ENCODE measurements at places on chromosomes 6 and 20. TPM values are rescaled to one million over a fixed set of nuclear protein-coding genes. Genes with fewer than 3 reads are reported as not detected.

DNA sequence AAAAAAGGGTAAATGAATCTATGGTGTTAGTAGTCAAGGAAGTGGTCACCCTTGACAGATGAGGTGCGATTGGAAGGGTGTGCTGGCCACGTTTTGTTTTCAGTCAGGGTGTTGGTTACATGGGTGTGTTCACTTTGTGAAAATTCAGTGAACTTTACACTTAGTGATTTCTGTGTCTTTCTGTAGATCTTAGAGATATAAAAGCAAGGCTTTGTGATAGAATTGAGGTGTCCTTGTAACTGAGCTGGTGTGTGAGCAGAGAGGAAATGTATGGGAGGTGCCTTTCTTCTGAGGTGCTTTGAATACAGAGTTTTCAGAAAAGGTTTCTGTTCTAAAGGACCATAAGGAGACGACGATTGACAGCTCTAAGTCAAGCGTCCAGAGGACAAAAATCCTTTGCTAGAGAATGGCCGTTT, 90.5 kb downstream of the SAMD3 start:
- no peak for DNase-seq

- no peak for DNase-seq
These were observed 132.2 kb upstream of the RREB1 start for GRCh38 chr6:6975459-6976111.

- DNase-seq: no peak
These were observed 302.3 kb downstream of the TENT5A start for GRCh38 chr6:81450180-81450579.

DNA sequence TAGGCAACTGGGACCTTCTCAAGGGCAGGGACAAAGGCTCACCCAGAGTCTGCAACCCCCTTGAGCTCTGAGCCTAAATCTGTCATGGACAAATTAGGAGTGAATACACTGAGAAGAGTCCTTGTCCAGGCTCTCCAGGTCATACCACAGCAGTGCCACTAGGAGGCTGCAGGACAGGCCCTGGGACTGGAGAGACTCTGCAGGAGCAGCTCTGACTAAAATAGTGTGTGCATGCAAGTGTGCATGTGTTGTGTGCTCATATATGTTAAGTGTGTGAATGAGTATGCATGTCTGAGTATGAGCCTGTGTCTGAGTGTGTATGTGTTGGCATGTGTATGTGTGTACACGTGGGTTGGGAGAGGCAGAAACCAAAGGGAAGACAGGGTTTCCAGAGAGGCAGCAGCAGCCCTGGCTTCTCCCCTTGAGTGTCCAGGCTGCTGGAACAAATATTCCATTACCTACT, 27.1 kb downstream of the MRPL14 start:
- DNase-seq: no peak

DNA sequence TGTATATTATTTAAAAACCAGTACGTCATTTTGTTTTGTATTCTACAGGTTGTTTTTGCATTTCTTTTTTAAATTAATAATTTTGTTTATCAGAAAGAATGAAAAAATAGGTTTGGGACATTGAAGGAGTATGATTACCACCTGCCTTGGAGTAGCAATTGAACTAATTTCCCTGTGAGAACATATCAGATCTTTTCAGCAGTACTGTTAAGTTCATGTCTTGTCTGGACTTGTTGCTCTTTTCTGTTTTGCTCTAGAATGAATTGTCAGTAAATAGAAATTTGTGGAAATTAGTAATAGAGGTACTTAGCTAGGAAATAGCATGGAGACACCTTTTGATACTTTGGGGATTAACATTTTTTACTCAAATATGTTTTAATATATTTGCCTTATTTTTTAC, 24.3 kb downstream of the HSF2 start:
- DNase-seq: no peak

DNA sequence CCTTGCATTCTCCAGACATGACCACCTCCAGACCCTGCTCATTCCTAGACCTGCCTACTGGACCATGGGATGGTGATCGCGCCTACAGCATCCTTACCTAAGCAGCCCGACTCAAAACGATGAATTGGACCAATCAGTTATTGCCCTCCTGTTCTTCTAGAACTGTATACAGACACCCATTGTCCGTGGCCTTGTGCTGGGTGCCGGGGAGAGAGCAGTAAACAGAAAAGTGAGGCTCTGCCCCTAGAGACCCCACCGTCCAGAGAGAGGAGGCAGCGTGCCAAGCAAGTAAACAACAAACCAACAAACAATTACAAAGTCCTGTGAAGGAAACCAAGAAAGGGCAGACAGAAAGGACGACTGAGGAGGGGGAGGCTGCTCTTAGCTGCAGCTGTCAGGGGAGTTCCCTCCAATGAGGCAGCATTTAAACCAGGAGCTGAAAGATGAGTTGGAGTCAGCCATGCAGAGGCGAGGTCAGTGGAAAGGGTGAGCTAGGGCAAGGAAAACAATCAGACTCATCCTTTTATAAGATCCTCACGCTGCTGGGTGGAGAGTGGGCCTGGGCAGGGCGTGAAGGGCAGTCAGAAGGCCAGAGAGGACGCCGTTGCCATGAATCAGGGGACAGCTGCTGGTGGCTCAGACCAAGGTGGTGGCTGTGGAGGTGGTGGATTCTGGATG, 37.6 kb upstream of the BLCAP start:
- DNase-seq: peak; percentile 68

GRCh38 chr20:20271271-20271670, 96.6 kb upstream of the INSM1 start:
- DNase-seq: no peak

Gene FABP7
- not detected for total RNA-seq
